ENCODE measurements at places on chromosomes 12 and 14.

- no peak for DNase-seq
Observed at GRCh38 chr14:100323942-100324307, 786 bp downstream of the SLC25A47 start.

DNA sequence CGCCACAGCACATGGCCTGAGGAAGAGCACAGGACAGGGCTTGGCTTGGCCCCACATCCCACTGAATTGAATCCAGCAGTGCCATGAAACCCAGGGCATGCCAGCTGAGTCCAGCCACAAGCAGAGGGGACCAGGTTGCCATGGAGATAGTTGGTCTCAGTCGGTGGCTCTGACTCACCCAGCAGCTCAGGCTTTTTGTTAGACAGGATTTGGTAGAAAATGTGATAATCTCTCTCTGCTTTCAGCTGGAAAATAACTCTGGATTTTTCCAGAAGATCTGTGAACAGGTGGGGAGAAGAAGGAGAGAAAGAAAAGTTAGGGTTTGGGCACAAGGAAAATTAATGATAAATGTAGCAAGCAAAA, 4.8 kb downstream of the MYH7 start:
- no peak for DNase-seq

GRCh38 chr12:114412825-114413749, 7.1 kb upstream of the TBX5 start:
- DNase-seq: no peak

DNA sequence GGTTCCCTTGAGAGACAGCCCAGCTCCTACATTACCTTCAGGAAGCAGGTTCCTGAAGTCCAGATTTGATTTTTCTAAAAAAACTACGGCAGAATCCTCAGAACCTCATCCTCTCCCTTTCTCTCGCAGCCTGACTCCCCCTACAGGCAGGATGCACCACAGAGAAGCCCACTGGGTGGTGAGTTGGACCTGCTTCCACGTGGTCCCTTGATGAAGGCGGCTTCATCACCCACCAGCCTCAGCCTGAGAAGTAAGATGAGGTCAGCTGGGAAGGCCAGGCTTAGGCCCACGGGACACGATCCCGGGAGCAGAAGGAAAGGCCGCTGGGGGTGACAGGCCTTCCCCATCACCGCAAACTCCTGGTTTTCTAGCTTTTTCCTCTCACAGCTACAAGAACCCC, 83.0 kb downstream of the ACTN1 start:
- no peak for DNase-seq

DNA sequence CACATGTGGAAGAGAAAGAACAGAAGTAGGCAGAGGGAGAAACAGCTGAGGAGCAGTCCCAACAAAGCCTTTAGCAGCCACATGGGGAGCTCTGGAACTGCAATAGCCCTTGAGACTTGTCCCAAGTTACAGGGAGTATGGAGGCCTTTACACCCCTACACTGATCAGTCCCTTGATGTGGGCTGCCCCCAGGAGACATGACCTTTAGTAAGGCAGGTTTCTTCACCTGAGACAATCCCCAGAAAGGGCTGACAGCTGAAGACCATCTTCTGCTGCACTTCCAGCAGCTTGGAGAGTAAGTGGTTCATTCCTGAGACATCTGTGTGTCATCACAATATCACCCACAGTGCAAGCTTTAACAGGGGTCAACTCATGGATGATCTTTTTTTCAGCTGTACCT, 8.6 kb upstream of the SNAPC1 start:
- no peak for DNase-seq

DNA sequence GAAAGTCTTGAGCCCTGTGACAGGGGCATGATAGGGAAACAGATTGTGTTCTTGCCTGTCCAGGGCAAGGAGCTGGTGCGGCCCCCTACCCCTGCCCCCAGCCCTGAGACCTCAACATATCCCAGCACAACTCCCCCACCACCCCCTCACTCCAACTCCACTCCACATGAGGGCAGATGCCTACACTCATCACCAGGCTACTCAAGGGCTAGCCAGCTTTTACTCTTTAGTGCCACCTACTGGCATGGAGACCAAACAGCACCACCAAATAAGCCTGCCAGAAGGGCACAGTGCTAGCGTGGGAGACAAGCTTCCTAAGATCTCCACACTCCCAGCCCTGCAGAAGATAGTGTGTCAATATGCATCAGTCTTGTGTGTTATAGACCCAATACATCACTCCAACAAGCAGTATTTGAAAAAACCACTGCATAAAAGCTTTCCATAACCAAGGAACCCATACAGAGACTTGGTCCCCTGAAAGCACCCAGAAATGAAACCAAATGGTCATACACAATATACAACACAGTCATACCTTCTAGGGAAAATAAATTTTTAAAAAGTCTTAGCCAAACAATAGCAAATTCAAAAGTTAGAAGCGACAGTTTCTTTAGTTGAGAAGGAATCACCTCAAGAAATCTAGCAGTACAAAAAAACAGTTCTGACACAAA, 154.4 kb downstream of the KCNK10 start:
- DNase-seq: no peak

DNA sequence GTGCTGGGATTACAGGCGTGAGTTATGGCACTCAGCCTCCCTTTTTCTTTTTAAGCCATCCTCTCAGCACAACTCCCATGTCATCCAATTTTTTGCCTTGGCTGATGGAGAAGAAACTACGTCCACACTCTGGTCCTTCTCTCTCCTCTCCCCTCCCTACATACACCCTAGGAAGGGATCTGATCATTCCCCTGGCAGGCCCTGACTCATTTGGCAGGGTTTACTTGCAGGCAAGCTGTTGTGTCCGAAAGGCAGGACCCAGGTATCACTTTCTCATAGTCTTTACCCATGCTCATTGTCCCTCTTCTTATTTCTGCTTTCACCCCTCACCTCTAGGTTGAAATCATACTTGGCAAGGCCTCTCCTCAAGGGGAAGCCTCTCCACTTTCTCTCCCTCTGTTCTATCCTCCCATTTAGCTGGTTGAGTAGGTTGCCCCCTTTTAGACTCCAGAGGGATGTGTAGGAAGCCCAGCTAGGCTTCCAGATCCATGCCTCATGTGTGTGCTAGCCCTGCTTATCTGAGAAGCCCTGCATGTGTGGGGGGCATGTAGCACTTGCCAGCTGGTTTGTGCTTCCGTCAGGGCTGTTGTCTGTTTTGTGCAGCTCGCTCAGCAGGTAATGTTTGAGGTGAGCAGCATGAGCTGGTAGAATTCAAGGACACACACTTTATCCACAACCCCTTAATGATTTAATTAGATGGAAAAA, 14.8 kb downstream of the GPR19 start:
- no peak for DNase-seq

DNA sequence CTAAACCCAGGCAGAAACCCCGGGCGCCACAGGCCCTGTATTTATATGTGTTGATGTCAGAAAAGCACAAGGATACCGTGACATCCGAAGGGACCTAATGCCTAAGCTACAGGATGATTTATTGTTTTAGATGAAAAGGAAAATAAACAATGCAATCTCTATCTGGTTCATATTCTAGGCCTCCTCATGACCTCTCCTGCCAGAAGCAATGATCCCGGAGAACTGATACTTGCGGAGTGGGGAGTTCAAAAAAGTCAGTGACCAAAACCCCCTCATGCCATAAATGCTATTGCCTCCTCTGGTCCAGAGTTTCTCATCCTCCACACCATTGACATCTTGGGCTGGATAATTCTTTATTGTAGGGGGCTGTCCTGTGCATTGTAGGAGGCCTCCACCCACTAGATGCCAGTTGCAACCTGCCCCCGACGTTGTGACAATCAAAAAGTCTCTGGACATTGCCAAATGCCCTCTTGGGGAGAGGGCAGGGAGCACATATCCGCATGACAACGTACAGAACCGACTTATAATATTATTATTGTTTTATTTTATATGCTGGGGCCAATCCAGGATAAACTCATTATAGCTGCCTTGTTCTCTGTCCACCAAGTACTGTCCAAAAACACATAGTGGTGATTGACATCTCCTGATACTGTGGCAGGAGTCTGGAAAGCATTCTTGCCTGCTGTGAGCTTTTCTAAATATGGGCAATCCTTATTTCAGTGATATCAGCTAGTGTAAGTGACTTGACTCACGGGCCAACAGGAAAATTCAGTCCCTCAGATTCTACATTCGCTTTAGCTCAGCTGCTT, 1.1 kb upstream of the CSRP2 start:
- no peak for DNase-seq

DNA sequence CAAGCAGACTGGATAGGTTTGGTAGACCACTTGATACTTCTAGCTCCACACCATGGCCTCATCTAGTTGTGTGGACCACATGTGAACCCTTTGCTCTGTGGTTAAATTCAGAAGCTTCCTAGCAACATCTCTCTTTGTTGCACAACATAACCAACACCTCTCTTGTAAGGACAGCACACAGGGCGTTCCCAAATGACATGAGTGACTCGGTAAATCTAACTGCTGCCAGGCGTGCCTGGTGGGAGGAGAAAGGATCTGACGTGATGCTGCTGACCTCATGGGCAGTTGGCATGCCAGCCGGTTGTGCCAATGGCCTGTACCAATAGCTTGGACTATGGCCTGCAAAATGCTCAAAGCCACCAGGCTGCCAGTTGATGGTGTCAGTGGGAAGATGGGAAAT, 93.8 kb downstream of the CPSF2 start:
- no peak for DNase-seq

DNA sequence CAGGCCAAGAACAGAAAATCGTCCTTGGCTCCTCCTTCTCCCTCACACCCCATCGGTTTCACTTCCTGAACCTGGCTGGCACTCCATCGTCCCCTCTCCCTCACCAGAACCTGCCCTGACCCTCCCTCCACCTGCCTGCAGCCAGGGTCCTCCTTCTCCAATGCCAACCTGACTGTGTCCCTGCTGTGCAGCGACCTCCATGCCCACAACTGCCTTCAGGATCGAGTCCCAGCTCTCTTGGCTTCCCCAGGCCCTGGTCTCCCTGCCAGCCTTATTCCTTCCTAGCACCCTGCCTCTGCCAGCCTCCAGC, 19.8 kb downstream of the HVCN1 start:
- DNase-seq: no peak

GRCh38 chr14:101620031-101620788, 58.9 kb downstream of the DIO3 start:
- DNase-seq: no peak

DNA sequence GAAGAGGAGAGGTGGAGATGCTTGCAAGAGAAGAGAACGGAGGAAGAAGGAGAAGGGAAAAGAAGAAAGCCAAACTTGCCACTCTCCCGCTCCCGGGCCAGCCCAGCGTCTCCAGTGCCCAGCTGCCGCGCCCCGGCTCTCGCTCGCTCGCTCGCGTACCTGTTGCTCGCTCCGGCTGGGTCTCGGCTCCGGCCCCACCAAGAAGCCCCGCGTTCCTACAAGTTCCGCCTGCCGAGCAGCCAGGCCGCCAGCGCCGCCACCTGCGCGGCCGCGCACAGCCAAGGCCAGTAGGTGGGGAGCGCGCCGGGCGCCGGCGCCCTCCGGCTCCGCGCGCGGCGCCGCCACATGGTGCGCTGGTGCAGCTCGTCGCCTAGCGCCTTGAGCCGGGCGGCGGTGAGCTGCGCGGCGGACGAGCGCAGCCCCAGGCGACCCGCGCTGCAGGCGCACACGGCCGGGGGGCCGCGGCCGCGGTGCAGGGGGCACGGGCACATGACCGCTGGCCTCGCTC, 370 bp downstream of the HRK start:
- peak; percentile 77 for DNase-seq

DNA sequence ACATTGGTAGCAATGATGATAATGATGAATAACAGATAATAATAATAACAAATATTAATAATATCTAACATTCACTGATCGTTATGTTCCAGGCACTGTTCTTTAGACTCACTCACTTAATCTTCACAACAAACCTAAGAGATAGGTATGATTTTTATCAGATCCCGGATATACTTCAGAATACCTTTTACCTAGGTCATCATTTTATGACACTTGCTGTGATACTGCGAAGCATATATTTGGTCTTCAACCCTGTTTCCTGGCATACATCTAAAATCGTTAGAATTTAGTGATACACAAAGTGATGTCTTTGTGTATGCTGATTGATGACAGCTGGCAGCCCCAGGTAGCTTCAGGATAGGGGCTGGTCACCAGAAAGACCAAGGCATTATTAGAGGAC, 46.1 kb downstream of the SLC41A2 start:
- no peak for DNase-seq

GRCh38 chr12:69052613-69053408, 119.8 kb upstream of the CPM start:
- no peak for DNase-seq

DNA sequence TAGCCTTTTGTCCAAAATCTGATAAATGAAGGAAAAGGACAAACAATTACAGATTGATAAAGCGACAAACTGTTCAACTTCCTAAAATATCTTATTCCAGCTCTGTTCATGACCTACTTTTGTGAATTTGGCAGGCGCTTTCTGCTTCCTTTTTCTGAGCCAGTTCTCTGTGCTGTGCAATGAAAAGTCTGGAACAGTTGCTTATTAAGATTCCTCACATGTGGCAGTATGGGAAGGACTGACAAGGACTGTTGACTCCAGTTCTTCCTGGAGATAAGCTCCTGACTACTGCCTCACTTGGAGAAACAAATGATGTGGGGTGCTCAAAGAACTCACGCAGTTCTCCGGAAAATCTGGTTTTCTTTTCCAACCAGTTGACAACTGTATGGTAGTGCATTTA, 58.3 kb upstream of the ANP32D start:
- no peak for DNase-seq

DNA sequence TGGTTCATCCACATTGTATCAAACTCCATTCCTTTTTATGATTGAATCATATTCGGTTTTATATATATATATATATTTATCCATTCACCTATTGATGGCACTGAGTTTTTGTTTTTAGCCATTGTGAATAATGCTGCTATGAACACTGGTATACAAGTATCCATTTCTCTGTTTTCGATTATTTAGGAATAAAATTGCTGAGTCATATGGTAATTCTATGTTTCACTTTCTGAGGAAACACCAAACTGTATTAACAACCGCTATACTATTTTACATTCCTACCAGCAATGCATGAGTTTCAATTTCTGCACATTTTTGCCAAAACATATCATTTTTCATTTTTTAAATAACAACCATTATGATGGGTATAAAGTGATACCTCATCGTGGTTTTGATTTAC, 104.7 kb downstream of the C12orf42 start:
- DNase-seq: no peak

DNA sequence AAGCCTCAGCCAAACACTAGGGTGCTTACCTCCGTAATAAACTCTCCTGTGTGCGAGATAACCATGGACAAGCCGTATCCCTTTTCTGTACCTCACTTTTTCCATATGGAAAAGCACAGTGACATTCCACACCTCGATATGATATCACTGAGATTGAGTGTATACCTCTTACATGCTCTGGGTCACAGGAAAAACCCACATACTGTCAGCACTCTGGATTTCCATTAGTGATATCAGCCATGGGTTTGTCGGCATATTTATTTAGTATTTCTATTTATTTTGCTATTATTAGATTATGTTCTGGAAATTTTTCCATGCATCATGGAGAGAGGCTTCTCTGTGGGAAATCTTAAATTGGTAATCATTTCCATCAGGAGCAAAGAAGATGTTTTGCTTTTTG, 28.0 kb upstream of the DAAM1 start:
- no peak for DNase-seq

DNA sequence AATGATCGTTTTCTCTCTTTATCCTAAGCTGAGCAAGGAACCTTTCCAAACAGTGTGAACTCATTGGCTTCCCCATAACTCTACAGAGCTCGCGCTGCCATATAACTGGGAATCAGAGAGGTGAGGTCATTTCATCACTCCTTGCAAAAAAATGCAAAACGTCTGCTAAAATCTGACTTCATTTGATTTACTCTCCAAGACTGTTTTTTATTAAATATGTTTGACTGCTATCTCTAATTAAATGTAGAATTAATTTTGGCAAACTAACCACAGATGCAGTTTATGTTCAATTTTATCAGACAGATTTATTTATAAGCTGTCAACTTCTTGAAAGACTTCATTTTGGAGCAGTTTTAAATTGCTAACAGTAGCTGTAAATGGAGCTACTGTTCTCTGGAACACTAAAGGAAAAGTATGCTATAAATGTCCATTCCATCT, 131.6 kb upstream of the SOX5 start:
- no peak for DNase-seq

Data from NCI-H510A (cell line).